Breast epithelium (tissue), 4 donors: ENCODE measurements at places on chromosomes 13 and 19.

DNA sequence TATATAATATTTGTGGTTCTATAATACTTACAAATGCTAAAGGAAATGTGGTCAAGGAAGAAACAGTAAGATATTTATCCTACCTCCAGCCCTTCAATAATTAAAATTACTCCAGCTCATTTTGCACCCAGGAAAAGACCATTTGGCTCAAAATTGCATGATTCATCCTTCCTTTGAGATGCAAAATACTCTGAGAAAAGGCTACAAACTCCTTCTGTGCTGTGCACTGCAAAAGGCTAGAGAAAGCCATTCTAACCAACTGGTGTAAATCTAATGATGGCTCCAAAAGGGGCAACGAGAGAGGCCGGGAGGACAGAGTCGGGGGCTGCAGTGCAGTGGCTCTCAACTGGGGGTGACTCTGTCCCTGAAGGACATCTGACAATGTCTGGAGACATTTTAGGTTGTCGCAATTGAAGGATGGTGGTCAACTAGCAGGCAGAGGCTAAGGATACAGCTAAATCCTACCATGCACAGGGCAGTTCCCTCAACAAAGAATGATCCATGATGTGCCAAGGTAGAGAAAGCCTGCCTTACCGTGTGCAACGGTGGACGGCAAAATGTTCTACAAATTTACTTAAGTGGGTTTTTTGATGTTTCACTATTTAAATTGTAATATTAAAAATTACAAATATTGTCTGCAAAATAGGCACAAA is 32.6 kb downstream of the SLC7A1 start:
- no peak for DNase-seq

DNA sequence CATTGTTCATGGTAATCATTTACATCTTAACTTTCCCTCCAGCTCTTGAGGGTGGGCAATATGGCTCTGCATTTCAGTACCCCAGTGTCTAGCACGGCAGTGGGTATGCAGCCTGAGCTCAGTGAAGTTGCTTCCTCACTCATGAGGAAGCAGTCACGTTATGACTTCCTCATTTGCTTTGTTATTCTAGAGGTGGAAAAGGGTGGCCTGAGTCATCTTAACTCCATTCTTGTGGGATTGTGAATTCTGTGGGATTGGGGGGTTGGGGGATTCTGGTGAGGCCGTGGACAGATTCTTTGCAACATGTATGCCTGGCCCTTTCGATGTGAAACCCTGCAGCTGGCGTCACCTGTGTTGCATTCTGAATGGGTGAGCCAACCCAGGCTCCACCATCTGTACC is 406.7 kb upstream of the ZNF507 start:
- no peak for DNase-seq

DNA sequence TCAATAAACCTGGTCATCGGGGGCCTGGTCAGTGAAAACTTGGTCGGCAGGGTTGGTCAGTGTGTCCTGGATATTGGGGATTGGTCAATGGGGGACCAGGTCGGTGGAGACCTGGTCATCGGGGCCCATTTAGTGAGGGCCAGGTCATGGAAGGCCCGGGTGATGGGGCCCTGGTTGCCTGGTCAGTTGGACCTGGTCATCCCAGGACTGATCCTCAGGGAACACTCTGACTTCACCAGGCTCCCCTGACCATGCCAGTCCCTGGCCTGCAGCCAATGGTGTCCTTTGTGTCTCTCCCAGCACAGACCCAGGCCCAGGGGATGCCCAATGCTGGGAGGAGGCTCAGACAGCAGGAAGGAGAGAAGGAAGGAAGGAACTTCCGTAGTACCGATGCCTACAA is 42.1 kb upstream of the TPM4 start:
- DNase-seq, result no peak

DNA sequence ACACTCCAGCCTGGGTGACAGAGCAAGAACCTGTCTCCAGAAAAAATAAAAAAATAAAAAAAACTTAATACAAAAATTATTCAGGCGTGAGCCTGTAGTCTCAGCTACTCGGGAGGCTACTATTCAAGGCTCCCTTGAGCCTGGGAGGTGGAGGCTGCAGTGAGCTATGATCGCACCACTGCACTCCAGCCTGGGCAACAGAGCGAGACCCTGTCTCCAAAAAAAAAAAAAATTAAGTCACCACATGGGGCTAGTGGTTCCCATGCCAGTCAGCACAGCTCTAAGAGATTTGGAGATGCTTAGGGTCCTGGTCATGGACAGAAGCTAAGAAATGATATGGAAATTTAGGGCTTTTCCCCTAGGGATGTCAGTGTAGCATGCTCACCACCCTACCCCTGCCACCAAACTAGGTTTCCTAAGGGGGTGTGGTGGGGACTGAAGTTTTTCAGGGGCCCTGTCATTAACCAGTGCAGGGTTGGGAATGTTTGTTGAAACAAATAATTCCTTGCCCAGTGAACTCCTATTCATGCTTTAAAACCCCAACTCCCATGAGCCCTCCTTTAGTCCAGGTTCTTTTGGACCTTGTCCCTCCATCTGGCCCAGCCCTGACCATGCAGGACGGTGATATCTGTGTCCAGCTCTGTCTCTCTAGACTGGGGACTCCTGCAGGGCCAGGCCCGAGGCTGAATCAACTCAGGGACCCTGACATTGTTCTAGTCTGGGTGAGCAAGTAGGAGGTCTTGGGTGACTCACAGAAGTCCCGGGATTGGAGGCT is 1.8 kb downstream of the FCHO1 start:
- no peak for DNase-seq

DNA sequence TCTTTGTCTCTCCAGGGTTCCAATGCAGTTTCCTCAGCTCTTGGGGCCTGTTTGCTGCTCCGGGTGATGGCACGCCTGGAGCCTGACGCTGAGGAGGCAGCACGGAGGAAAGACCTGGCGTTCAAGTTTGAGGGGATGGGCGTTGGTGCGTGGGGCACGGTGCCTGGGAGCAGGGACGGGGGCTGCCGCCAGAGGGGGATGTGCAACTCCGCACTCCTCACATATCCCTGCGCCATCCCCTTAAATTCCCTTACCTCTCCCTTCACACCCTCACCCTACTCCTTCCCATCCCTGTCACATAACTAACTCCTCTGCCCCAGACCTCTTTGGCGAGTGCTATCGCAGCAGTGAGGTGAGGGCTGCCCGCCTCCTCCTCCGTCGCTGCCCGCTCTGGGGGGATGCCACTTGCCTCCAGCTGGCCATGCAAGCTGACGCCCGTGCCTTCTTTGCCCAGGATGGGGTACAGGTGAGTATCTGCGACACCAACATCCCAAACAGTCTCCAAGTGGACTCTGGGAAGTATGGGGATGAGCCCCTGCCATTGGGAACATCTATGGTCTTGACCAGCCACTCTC is 31.1 kb downstream of the TRPM4 start:
- no peak for DNase-seq

GRCh38 chr13:20331419-20331818 is 99.3 kb upstream of the GJB6 start:
- DNase-seq, result no peak

DNA sequence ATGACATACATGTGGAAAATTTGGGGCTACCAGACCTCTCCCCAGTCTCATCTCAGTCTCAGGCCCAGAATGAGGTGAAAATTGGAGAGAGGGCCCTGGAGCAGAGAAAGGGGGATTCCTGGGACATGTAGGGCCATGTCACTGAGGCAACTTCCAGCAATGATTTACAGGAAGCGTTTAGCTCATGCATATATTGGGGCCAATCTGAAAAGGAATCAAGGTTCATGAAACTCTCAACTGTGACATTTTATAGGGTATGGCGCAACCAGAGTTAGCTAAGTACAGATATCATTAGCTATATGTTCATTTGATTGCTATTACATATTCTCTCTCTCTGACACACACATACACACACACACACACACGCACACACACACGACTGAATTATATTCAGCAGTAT is 86.3 kb downstream of the RNASEH2B start:
- DNase-seq, result no peak

DNA sequence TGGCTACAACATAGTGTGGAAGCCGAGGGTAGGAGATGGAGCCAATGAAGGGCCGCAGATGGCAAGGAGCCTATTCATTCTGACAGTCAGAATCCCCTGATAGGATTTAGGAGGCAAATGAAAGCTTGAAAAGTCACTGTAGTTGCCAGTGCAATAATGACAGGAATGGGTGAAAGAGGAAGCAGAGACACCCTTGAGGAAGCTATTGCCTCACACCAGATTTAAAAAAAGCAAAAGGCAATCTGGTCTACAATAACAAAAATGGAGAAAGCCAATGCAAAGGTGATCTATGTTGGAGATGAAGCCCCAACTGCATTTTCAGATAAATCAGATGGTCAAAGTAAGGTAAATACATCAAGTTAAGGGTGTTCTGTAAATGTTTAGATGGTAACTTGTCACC is 158.5 kb downstream of the TUBA3C start:
- no peak for DNase-seq

GRCh38 chr13:57558051-57558467 is 73.5 kb upstream of the PCDH17 start:
- DNase-seq, result no peak

DNA sequence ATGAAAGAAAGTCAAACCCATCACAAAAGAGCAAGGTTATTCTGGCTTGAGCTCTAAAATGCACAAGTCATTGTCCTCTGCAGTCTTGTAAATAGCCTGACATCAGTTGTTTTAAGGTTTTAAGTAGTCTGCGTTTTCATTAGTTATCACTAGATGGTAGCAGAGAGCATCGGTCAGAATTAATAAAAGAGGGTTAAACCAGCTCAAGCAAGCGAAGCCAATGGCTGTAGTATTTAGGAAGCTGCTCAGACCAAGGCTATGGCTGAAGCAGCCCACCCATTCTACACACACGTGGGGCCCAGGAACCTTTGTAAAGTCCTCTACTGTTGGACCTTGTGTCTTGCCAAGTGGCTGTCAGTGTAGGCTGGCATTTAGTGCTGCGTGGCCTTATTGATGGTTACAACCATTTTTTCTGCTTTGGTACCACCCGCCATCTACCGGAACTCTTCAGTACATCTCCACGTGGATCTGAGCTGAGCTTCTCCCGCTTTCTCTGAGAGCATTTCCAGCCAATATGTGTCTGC is 13.3 kb upstream of the ZNF57 start:
- no peak for DNase-seq

DNA sequence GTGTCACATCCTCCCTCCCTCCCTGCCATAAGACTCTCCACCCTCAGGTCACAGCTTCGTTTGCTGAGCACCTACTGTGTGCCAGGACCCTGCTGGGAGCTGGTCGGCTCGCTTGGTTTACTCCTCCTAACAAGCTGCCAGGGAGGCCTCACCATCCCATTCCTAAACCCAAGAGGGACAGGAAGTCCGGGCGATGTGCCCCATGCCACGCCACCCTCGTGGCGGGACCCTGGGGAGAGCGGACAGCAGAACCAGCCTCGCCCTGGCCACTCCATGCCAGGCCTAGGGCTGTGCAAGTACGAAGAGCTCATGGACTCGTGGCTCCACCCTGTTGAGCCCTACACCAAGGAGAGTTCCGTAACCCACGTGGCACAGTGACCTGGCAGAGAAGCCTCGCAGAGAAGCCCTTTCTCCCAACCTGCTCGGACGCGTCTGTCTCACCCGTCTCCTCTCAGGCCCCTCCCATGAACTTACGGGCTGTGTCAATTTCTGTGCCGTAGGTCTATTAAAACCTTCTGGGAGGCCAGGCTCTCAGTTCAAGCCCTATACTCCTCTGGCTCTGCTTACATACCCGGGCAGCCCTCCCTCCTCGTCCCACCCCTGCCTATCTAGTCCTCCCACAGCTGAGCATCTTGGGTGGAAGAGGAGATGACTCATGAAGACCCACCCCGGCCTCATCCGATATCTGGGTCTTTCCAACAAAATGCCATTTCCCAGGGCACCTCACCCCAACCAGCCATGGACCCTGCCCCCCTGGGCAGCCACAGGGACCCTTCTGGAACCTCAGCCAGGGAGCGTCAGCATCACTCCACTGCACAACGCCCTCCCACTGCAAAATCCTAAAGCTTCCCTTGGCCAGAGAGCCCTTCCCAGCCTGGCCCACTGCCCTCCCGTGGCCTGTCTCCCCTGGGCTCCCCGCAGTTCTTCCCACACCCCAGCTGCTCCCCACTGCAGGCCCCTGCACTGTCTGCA is 2.6 kb downstream of the UBXN6 start:
- DNase-seq, result no peak

DNA sequence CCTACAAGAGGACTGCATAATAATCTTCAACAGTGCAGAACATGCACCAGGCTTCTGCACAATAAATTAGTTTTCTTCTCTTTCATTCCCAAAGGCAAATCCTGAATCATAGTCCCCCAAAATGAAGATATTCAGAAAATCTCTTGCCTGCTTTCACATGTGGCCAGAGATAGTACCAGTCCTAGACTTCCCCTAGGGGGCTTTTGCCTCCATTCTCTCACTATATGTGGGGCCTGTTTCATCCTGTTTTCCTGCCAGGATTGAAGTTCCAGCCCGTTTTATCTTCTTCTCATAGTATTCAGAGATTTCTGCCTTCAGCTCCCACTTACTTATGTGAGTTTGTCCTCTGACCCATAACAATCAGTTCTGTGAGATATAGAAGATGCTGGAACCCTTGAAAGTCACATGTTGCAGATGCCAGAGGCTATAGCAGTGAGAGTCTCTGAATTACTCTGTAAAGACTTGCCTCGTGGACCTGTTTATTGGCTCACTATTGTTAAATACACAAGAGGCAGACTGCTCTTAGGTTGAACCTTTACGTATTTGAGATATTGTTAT is 421.9 kb upstream of the PCDH9 start:
- DNase-seq, result no peak

- peak; percentile 85 for DNase-seq
Measured at GRCh38 chr19:49338691-49339300, 3.6 kb downstream of the CD37 start.

DNA sequence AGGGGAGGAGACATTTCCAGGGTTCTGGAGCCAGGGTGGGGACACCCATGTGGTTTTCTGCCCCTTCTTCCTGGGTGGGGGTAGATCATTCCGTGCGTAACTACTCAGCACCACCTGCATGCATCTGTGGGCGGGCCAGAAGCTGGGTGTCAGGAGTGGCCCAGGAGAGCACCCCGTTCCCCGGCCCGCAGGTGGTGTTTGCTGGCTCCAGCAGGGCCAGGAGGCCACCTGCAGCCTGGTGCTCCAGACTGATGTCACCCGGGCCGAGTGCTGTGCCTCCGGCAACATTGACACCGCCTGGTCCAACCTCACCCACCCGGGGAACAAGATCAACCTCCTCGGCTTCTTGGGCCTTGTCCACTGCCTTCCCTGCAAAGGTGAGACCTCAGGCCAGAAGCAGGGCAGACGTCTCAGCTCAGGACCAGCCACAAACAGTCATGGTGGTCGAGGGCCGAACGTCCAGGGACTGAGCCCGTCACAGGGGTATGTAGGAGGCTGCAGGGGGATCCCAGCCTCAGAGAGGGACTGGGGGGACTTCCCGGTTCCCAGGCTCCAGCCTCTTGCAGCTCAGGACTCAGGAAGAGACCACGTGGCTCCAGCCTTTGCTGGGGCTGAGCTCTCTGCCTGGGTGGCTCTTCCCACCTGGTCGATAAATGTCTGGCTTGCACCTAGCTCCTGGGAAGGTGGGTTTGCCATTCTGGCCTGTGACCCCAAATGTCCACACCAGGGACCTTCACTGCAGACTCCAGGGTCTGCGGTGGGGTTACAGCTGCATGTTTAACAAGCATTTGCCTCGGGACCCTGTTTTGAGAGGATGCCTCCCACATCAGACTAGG is 1.6 kb downstream of the FSTL3 start:
- no peak for DNase-seq
